Activated CD8-positive, alpha-beta memory T cell treated with anti-CD3 and anti-CD28 coated beads for 24 hours (primary cell): ENCODE measurements at places on chromosomes 13 and 19.

GRCh38 chr13:74620308-74620707, 486.1 kb upstream of the KLF12 start:
- no peak for DNase-seq

DNA sequence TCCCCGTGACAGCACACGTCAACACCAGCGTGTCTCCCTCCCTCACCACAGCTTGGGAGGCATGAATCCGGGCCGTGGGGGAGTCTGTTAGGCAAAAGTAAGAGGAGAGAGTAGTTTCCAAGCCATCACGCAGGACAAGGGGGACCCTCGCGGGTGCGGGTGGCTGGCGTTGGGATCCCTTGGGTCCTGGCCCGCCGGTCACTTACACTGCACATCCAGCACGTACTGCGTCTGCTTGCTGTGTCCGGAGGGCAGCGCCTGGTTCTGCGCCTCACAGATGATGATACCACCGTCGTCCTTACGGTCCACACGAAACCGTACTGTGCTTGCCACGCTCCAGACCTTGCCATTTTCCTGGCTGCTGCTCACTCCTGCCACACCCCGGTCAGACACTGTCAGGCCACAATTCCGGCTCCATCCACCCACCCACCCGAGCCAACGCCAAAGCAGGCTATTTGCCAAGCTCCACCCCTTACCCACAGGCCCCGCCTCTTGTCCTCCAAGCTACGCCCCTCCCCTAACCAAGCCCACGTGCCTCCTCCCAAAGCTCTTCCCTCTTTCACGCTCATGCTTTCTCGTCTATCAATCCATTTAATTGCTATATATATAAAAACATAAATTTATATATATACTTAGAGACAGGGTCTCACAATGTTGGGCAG, 6.6 kb upstream of the ZNF428 start:
- no peak for DNase-seq

DNA sequence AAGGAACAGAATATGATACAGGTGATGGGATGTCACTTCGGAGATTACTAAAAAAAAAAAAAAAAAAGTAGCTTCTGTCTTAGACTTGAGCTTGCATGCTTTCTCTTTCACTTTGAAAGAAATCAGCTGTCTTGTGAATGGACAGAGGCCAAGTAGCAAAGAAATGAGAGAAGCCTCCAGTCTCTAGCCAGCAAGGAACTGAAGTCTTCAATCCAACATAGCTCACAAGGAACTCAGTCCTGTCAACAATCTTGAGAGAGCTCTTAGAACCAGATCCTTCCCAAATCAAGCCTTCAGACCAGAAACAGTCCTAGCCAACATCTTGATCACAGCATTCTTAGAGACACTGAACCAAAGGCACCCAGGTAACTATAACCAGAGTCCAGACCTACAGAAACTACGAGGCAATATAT, 7.7 kb downstream of the N4BP2L2 start:
- DNase-seq, result no peak

GRCh38 chr13:71677124-71677523, 189.9 kb downstream of the DACH1 start:
- no peak for DNase-seq

DNA sequence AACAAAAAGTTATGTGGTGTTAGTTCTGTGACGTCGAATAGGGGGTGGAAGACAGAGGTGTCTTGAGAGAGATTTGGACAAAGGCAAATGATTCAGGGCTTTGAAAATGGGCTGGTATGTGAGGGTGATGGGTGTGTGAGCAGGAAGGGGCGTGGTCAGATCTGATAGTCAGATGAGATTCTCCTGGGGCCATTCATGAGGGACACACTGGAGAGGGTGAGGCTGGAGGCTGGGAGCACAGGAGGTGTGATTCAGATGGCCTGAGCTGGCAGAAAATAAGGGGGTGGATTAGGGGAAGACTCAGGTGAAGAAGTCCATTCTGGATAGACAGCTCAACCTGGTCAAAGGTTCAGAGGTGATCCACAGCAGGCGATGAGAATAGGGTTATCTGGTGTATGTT, 28.0 kb downstream of the CYP4F22 start:
- no peak for DNase-seq

DNA sequence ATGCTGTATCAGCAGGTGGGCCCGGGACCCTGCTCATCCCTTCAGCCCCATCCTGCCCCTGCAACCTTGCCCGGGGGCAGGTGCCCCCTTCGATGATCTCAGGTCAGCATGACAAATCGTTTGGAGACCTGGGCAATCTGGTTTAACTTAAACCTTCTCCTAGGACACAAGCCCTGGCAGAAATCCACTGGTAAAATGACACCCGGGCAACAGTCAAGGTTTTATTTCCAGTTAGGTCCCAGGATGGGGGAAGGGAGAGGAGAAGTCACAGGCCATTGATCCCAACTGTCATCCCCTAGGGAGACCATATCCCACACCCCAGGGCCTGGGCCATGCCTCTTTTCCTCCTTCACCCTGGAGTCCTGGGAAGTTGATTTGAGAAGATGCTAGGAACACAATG, 1.8 kb upstream of the PLIN5 start:
- no peak for DNase-seq

- no peak for DNase-seq
These were observed 69.1 kb downstream of the ALOX5AP start for GRCh38 chr13:30804474-30804873.

DNA sequence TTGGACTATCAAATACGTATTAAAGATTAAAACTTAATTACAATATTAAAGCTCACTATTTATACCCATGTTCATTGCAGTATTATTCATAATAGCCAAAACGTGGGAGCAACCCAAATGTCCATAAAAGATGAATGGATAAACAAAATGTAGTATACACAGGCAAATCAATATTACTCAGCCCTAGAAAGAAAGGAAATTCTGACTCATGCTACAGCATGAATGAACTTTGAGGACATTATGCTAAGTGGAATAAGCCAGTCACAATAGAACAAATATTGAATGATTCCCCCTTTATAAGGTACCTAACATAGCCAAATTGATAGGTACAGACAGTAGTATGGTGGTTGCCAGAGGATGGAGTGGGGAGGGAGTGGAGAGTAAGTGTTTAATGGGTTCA, 457.3 kb downstream of the FGF14 start:
- no peak for DNase-seq

DNA sequence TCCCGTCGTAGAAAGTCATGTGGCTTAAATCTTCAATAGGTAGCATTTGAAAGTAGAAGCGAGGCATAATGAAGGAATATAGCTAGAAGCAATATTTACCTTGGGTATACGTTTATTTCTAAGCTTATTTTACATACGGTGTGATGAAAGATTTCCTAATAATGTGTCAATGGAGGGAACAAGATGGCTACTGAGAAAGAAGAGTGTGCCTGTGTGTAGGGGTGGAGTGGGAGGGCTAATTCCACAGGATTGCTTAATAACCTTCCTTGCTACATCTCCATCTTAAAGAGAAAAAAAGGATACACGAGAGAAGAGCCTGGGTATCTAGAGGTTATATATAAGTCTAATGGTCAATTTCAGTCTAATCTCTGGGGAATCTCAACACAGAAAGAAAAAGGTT, 2.0 kb downstream of the SPART start:
- DNase-seq, result no peak

- DNase-seq, result no peak
These were observed 722 bp downstream of the HSD11B1L start for GRCh38 chr19:5681391-5682106.

GRCh38 chr19:45443462-45444317, 20.0 kb upstream of the ERCC1 start:
- peak; percentile 78 for DNase-seq
